Stimulated activated CD4-positive, alpha-beta T cell treated with anti-CD3 and anti-CD28 coated beads, Interleukin-1b, Interleukin-23, amount 100 ng/mL, for 4 hours (primary cell): ENCODE measurements at places on chromosomes 12 and 14.
A peak's percentile ranks its signal among the peaks of the same experiment; 100 is the strongest.

DNA sequence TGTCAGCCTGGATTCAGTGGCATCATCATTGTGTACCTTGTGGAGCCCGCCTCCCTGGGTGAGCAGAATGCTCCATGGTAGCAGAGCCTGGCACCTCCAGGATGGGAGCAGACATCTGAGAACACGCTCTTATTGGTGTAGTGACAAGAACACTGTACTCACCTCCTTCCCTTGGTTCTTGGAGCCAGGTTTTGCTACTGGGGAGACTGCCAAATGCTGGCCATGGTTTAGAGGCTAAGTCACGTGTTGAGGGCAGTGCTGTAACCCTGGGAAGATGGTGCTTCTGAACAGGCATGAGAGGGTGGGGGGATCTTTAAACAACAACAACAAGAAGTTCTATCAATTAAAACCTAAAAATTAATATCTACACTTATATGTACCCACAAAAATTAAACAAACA, 47.6 kb upstream of the ASPG start:
- DNase-seq, result no peak

DNA sequence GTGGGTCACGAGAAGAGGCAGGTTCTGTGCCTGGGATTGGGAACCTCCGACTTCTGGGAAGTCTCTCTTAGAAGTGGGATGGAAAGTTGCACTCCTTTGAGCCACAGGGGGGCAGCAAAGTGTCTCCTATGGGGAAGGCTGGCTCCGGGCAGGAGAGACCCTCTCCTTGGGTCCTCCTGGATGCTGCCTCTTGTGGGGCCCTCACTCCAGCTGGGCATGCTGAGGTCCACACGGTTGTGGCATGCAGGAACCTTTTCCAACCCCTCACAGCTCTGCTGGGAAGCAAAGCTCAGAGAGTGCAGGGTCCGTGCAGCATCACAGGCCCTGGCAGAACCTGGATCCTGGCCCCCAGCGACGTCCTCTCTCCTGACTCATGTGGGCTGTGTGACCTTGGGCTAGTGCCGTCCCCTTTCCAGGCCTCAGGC, 17.4 kb downstream of the SDSL start:
- DNase-seq, result no peak

DNA sequence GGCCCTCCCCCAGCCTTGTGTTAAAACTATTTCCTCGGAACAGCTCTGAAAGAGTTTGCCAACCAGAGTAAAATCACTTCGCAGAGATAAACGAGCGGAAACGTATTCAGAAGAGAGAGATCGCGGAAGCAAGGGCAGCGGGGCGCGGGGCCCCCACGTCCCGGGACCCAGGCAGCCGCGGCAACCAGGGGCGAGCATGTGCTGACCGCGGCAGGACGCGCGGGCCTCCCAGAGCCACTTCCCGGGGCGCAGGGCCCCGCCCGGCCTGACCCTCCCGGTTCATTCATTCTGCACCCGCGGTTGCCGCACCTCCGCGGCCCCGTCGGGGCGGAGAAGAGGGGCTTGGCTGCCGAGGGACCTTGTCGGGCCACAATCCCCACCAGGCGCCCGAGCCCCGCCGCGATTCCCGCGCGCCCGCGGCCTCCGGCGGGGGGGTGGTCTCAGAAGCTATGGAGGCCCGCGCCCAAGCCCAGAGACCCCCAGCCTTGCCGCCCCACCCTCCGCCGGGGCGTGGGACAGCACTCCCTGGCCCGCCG, 598 bp downstream of the UBE2N start:
- peak; percentile 9 for DNase-seq

DNA sequence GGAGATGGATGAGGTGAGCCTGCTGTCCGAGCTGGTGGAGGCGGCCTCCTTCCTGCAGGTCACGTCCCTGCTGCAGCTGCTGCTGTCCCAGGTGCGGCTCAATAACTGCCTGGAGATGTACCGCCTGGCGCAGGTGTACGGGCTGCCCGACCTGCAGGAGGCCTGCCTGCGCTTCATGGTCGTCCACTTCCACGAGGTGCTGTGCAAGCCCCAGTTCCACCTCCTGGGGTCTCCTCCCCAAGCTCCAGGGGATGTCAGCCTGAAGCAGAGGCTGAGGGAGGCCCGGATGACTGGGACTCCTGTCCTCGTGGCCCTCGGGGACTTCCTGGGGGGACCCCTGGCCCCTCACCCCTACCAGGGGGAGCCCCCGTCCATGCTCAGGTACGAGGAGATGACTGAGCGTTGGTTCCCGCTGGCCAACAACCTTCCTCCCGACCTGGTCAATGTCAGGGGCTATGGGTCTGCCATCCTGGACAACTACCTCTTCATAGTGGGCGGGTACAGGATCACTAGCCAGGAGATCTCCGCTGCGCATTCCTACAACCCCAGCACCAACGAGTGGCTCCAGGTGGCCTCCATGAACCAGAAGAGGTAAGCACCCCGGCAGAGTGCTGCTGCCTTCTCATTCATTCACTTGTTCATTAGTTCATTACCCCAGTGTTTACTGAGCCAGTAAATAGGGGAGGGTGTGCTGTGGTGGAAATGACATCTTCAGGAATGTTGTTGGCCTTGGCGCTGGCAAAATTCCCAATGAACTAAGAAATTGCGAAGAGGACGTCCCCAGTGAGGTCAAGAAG, 774 bp upstream of the MANSC4 start:
- DNase-seq, result peak; percentile 8

- no peak for DNase-seq
Measured at GRCh38 chr12:76859611-76860010, 19.2 kb downstream of the CSRP2 start.

DNA sequence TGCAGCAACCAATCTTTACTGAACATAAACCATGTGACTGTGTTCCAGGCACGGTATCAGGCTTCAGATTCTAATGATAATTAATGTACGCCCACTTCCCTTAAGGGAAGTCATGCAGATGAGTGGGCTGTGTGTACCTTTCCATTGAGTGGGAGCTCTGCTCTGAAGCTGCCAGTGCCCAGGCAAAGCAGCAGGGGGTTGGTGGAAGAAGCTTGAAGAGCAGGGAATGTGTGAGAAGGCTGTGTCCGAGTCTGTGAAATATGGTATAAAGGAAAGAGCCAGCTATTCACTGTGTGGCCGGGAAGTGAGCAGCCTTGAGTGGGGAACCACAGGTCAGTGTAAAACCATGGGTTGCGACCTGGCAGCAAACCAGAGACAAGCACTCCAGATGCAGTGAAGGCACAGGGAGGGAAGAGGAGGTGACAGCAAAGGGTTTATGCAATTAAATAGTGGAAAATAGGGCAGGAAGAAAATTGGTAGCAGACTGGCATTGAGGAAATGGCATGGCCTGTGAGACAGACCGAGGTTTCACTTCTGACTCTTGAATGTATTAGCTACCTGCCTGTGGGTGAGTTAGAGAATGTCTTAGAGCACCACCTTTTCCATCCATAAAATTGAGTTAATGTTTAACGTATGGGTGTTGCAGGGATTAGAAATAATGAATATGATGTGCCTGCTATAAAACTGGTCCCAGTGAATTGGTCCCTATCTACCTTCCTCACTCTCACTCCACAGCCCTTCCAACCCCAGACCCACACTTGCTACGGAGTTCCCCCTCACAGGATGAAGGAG, 116.4 kb downstream of the NTF3 start:
- DNase-seq, result no peak

DNA sequence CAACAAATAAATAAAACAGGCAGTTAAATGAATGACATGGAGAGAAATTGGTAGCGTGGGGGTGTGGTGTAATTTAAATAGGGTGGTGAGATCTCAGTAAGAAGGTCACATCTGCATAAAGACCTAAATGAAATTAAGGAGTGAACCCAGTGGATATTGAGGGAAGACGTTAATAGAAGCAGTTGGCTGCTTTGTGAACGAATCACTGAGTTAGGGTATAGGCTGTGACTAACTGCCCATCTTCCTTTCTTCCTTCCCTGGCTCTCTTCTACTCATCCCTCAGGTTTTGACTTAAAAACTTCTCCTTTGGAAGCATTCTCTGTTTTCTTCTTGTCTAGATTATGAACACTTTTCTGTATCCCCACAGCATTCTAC, 64.7 kb downstream of the BTG1 start:
- DNase-seq, result no peak

DNA sequence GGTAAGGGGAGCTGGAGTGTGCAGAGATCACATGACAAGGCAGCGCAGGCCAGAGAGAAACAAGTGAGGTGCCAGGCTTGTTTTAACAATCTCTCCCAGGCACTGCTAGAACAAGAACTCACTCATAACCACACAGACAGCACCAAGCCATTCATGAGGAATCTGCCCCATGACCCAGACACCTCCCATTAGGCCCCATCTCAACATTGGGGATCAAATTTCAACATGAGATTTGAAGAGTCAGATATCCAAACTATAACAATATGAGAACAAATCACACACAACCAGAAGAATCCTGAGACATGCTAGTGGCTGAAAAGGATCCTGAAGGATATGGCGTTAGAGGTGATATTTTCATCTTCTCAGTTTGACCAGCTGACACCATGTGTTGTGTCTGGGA, 21.9 kb downstream of the OR6J1 start:
- DNase-seq, result no peak

DNA sequence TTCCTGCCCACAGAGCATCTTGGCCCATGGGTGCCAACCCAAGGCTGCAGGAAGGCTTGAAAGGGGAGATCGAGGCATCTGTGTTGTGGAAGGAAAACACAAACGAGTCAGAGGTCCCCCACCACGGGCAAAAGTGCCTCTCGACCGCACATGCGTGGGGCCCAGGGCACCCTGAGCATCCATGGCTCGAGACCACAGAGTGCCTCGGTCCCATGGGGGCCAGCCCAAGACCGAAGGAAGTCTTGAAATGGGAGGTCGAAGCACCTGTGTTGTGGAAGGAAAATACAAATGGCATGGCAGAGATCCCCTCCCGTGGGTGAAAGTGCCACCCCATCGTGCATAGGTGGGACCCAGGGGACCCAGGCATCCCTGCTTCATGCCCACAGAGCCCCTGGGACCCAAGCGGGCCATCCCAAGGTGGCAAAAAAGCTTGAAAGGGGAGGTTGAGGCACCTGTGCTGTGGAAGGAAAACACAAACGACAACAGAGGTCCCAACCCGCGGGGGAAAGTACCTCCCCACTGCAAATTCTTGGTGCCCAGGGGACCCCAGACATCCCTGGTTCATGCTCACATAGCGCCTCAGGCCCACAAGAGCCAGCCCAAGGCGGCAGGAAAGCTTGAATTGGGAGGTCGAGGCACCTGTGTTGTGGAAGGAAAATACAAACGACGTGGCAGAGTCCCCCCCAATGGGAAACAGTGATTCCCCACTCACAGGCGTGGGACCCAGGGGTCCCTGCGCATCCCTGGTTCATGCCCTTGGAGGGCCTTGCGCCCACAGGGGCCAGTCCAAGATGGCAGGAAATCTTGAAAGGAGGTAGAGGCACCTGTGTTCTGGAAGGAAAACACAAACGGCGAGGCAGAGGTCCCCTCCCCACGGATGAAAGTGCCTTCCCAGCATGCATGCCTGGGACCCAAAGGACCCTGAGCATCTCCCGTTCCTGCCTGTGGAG, 373.0 kb downstream of the ALG10 start:
- DNase-seq, result no peak

- DNase-seq, result no peak
Measured at GRCh38 chr12:39626033-39626814, 6.6 kb upstream of the ABCD2 start.

- DNase-seq, result no peak
Measured at GRCh38 chr12:68012712-68013111, 23.5 kb downstream of the IFNG-AS1 start.

DNA sequence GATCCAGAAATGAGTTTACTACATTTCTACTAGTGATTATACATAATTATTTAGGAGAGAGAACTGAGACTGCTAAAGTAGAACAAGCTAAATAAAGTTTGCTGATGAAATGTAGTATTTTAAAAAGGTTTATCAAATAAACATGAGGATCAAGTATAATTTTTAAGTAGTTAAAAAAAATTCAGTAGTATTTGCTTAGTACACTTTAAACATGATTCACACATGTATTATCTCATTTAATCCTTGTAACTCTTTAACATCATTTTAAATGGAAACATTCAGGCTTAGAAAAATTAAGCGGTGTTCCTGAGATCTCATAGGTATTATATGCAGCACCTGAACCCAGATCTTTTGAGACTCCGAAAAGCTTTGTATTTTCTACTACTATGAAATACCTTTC, 8.7 kb downstream of the SNW1 start:
- no peak for DNase-seq

- DNase-seq, result no peak
Measured at GRCh38 chr12:101713059-101713682, 15.7 kb downstream of the CHPT1 start.

DNA sequence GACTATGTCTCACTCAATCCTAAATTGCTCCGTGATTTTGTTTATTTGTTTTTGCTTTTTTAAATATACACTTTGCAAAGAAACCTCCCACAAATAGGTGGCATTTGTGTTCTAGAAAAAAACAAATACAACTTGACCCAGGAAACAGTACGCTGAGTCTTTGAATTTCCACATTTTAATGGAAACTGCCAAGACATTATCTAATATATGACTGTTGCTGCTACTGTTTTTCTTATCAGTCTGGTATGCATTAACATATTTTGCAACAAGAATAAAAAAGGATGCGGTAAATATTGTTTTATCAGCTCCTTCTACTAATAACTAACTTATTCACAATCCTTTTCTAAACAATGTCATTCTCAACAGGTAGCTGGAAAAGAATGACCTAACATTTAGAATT, 187.4 kb downstream of the LRIG3 start:
- no peak for DNase-seq
